ELF-1 (cell line): ENCODE measurements at places on chromosomes 2 and 18.

- peak; percentile 71 for DNase-seq
Measured at GRCh38 chr2:110101280-110101844, 14.3 kb downstream of the MALL start.

DNA sequence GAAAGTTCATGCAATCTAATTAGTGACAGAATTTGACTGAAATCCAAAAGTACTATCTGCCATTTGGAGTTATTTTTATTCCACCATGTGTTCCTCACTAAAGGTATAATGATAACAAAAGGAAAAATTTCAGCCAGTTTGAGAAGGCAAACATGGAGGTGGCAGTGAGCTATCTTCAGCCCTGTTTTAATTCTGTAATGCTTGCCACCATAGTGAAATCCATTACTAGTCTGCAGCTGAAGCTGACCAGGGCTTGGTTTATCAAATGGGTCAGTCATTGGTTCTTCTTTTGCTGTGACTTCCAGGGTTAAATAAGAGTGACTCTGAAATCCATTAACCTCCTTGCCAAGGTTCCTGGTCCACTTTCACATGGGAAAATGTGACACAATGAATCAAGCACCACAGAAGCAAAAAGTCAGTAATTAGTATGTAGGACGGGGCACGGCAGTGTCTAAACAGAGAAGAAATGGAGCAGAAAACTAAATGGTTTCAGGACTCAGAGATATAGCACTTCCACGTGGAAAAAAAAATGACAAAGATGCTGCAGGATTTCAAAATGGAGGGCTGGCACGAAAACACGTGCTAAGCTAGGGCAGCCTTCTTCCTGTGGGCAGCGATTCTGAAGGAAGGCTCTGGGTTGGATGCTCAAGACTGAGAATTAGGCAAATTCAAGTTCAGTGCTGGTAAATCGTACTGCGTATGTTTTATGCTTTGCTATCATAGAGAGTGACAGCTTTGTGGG is 87.2 kb downstream of the EPHA4 start:
- DNase-seq: no peak

DNA sequence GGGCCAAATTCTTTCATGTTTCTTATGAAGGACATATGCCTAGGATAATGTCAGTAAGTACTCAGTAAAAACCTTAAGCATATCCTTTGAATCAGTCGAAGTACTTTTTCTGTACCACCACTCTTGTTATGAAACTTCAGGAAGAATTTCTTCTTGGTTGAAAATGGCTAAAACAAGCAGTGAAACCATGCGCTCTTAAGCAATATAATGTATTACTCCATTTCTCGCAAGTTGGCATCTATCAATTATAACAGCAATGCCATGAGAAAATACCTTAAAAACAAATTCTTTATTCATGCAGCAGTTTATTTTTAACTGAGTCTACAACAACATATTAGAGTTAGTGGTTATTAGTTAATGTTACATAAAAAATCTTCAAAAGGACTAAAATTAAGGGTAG is 41.0 kb downstream of the SLC66A3 start:
- no peak for DNase-seq

DNA sequence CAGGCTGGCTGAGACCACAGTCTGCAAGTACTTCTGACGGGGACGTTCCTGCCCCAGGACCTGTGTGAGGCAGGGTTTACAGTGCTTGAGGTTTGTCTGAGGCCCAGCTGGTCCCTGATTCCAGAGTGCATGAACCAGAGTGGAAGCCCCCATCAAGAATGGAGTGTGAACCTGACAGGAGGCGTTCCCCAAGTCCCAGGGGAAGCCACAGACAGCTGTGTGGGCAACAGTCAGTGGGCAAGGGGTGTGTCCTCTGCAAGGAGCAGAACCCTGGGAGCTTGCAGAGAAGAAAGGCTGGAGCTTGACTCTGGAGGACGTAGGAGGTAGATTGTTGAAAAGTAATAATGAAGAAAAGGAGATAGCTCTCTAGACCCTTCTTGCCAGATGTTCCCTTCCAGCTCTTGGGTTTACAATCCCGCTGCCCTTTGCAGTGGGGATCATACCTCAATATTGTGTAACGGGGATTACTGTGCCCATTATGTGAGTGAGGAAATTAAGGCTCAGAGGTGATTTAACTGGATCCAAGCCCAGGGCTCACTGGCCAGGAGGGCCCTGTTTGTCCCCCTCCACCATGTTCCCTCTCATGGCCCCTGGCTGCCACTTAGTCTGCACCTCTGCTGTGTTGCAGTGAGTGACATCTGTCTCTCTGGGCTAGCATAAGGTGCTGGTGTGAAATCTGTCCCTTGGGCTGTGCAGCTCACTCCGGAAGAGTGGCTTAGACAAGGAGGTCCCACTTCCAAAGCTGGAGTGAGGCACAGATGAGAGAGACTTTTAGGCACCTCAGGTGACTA is 6.2 kb downstream of the DBI start:
- no peak for DNase-seq

GRCh38 chr2:28451793-28452533 is 43.9 kb upstream of the PLB1 start:
- no peak for DNase-seq

DNA sequence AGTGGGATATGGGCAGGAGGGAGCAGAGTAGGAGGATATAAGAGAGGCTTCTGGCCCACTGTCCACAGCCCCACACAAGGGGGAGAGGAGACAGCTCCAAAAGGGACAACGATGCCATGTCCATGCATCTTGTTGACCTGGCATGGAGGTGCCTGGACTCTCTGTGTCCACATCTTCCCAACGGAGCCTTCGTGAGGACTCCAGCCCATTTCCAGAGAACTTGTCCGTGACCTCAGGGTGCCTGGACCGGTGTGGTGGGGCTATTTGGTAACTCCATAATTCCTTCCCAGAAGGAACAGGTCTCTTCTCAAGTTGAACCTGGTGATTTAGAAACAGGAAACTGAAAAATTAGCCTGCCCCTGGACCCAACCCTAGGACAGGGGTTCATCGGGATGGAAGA is 133.9 kb downstream of the CYP26B1 start:
- no peak for DNase-seq

- no peak for DNase-seq
Measured at GRCh38 chr2:137940154-137940553, 24.1 kb upstream of the HNMT start.

DNA sequence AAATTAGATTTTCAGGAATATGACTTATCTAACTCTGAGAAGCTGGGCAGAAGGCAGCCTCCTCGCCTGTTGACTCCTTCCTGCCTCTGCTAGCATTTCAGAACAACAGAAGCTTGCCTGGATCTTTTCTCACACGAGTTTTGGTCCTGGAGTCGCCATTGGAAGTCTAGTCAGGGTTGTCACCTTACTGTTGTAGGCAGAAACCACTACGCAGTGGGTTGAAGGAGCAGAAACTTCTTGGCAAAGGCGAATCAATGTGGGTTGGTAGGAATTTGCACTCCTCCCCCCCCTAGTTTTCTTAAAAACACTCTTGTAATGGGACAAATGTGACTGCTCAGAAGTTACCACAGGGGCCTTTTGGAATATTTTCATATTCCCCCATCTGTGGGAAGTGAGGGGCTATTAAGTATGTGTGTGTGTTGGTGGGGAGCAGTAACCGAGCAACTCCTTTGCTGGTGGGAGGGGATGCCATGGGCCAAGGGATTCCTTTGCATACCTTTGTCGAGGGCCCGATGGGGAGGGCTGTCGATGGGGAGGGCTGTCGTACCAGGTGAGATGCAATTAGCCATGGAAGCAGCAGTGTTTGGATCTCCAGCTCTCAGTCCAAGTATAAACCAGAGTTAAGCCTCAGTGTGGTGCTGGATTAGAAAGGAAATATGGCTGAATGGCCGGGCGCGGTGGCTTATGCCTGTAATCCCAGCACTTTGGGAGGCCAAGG is 117.4 kb downstream of the FMNL2 start:
- peak; percentile 64 for DNase-seq

DNA sequence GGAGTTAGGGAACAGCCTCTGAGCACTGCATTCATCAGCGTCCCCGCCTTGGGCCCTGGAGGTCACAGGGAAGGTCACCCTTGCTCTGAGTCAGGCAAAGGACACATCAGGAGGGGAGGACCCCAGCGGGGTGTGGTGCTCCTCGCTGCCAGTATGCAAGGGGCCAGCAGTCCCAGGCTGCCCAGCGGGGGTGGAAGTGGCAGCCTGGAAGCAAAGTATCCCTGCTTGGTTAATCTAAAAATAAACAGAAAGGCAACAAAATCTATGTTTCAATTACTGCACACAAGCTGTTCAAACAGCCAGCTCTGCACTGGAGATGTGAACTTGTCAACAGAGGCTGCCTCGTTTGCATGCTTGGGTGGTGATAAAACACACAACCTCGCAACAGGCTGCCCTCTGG is 164.1 kb downstream of the KLHL29 start:
- DNase-seq: no peak

GRCh38 chr2:222545823-222546795 is 109.8 kb downstream of the FARSB start:
- no peak for DNase-seq

- no peak for DNase-seq
Measured at GRCh38 chr18:1544016-1544415, 639.3 kb downstream of the ADCYAP1 start.

GRCh38 chr18:3111523-3112240 is 98.7 kb upstream of the LPIN2 start:
- no peak for DNase-seq

- no peak for DNase-seq
Measured at GRCh38 chr2:25330937-25331336, 10.8 kb downstream of the DNMT3A start.

DNA sequence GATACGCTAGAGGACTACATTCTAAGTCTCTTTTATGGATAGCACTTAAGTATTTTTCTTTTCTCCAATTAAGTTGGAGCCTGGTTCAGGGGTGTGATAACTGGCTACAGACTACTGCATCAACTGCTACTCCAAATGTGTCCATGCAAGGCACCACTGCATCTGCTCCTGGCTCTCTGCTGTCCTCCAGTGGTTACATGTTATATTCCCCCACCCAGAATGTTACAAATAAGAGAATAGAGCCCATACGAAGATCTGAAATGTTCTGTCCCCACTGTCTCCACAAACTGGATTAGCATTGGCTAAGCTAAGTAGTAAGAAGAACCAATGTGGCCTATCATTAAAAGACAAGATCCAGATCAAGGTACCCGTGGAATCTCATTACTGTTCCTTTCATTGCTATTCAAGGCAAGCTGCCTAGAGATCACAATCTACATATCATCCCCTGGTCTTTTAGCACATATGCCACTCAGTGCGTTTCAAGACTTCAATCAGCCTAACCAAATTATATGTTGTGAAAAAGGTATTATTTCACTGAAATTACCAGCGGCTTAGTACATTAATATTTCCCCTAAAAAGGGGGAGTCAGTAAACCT is 308.3 kb upstream of the SLC8A1 start:
- DNase-seq: peak; percentile 41

DNA sequence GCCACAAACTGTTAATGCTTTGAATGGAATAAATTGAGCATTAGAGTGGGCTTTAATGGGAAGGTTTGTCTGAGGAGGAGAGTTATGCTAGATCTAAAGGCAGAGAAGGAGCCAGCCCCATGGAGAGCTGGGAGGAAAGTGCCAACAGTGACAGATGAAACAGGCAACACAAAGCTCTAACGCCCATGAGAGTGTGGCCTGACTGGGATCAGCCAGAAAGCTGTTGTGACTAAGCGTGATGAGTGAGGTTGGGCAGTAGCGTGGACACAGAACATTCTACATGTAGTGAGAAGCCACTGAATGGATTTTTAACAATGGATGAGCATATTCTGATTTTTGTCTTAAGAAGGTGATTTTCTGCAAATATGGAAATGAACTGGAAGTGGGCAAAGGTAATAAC is 185.3 kb upstream of the SIX2 start:
- DNase-seq: no peak

GRCh38 chr2:165013944-165014619 is 58.8 kb upstream of the SLC38A11 start:
- no peak for DNase-seq

- no peak for DNase-seq
Measured at GRCh38 chr18:79816092-79816491, 18.4 kb downstream of the KCNG2 start.

DNA sequence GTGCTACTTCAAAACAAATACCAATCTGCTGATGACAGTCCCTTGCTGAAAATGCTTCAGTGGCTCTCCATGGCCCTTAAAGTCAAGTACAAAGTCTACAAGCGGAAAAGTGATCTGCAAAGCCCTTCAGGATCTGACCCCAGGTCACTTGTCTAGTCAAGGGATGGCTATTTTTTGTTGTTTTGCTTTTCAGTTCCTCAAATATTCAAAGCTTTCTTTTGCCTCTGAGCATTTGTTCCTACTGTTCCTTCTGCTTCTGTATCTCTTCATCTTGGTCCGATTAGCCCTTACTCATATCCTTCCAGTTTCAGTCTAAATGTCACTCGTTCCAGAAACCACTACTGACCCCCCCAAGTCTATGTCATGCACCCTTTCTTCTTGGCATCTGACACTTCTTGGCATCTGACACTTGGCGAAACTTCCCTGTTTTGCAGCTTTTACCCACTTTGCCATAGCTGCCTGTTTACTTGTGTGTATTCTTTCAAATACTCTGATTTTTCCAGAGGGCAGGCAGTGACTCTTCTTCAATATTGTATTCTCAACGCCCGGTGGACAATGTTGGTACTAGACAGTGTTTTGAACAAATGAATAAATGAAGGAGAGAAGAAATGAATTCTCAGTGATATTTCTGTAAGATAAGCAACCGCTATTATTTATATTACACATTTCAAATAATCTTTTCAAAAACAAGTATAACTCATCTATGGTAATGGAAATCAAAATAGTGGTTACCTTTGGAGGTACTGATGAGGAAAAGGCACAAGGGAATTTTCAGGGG is 175.9 kb upstream of the FN1 start:
- no peak for DNase-seq

- no peak for DNase-seq
Measured at GRCh38 chr2:26191316-26192159, 18.6 kb downstream of the GAREM2 start.

GRCh38 chr2:130820279-130820861 is 16.3 kb upstream of the ARHGEF4 start:
- DNase-seq: peak; percentile 33

GRCh38 chr2:43157506-43158246 is 68.7 kb downstream of the ZFP36L2 start:
- DNase-seq: no peak

DNA sequence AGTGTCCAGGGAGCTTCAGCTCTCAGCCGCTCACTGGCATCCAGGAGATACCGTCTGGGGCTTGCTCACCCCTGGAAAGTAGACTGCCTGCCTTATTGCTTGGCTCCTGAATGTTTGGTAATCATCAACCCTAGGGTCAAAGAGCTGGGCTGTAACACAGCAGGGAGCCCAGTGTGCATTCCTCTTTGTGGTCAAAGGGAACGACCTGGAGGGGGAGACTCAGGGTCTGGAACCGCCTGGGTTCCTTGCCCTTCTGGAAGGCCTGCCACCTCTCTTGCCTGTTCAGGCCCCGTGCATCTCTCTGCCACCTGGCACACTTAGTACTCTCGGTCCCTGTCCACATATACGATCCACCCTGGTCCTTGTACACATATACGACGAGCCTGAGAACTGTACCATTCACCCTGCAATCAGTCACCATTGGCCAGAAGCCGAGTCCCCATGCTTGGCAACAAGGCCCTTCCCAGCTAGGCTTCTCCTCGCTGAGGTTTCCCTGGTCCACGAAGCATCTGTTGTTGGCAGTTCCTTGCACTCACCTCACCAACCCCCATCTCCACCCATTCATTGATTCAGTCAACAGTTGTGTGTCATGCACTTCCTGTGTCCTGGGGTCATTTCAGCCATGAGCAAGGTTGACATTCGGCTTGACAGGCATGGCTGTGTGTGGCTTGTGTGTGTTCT is at the start of gene NAT8:
Gene NAT8, minus strand, starts transcription at position 85 of the 681 bp plus-strand sequence. CDS start 794 bp downstream, outside the sequence.
- DNase-seq: no peak

- peak; percentile 69 for DNase-seq
Measured at GRCh38 chr18:36688020-36688965, 140.5 kb downstream of the TPGS2 start.
